Activated naive CD4-positive, alpha-beta T cell (primary cell): ENCODE measurements at places on chromosomes 11 and 22.

DNA sequence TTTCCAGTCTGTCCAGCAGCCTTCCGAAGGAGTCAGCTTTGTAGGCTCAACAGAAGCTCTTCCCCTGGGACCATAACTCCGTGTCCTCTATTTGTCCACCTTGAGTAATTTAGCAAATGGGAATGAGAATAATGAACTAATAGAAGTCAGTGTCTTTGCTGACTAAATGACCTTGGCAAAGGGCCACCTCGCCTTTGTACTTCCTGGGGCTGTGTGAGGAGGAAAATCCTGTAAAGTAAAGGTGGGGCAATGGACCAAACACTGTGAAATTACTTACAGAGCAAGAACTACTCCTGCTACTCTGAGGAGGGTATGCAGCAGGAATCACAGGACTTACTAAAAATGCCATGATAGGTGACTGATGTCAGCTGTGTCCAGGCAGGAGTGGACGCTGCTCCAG lies 36.2 kb upstream of the CSNK2A3 start:
- DNase-seq, result no peak

GRCh38 chr11:10407055-10407454 lies 48.0 kb upstream of the AMPD3 start:
- no peak for DNase-seq

- peak; percentile 45 for DNase-seq
These were observed at the start of gene MN1 for GRCh38 chr22:27801616-27802345. Gene MN1 (minus strand): TSS chr22:27801756. CDS start chr22:27800543, 1,213 bp downstream.

DNA sequence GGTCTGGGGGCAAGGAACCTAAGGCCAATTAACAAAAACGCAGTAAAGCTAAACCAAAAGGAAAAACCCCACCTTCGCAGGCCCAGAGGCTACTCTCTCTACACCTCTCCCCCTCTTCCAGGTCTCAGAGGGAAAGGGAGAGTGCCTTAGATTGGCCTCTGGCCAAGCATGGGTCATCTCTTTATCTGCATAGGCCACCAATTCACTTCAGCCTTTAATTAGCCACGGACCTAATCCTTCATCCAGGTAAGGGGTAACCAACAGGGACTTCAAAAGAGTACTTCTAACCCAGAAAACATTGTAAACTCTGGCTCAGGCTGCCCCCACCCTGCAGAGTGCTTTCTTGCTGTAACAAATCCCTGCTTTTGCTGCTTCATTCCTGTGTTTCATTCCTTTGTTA lies 9.4 kb downstream of the VSTM5 start:
- DNase-seq, result no peak

DNA sequence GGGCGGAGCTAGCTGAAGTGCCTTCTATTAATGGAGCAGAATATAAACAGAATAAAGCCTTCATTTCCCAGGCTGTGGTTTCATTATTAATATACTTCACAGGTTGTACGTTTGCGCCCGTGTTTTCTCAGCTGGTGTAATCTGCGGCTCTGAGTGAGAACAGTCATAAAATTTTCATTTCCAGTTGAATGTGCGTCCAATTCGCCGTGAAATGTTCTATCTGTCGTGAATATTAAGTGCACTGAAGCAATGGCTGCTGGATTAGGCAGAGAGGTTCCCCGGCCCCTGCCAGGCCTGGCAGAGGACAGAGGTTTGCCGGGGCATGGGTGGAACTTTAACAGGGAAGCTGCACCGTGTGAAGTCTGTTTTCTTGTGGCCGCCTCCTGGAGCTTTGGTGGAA lies 874.4 kb downstream of the NTM start:
- DNase-seq, result no peak

DNA sequence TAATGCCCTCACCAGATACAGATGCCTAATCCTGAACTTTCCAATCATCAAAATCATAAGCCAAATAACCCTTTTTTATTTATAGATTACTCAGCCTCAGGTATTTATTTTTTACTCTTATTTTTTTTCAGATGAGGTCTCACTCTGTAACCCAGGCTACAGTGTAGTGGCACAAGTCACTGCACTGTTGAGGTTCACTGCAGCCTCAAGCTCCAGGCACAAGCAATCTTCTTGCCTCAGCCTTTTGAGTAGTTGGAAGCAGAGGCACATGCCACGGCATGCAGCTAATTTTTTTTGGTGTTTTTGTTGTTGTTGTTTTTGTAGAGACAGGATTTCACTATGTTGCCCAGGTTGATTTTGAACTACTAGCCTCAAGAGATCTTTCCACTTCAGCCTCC lies 49.5 kb downstream of the TTC28 start:
- no peak for DNase-seq

DNA sequence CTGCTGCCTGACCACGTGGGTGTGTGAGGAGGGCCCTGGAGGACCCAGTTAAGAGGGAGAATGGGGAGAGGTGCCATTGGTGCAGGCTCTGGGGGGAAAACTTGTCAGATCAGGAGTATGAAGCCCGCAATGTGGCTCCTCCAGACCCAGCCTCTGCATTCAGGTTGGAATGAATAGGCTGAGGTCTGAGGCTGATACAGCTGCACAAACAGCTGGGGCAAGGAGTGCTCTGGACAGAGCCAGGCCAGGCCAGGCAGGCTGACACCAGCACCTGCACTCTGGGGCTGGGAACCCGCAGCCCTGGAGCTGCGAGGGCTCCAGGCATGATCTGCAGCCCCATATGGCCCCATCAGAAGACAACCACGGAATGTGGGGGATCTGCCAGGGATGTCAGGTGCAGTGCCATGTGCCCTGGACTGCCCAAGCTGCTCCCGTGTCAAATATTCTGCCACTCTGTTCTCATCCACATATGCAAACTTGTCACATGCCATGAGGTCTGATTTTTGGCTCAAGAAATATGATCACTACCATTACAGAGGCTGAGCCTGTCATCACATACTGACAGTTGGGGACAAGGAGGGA lies 27.2 kb upstream of the KCNJ11 start:
- no peak for DNase-seq

DNA sequence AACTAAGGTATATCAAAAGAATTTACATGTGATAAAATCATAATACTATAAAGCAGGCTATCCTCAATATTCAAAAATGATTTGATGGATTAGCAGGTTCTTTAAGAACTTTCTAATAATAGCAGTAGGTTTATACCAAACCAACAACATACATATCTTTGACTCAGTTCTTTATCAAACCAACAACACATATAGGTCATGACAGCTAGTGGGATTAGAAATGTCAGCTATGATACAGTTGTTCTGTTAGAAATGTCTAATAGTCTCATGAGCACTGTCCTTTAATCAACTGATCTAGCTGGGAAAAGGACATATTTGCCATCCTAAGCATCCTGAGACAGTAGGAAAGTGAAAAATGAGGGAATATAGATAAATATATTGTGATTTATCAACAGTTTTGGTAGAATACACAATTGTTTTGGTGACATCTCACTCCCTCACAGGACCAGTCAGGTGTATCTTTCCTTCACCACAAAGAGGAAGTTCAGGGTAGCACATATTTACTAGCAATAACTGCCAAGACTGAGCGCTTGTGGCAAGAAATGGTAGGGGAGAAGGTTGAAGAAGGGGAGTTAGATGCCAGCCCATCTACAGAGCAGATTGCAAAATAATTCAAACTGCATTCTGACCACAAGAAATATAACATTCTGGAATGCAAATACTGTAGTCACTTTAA lies 90.8 kb upstream of the APOA1 start:
- DNase-seq, result no peak

- no peak for DNase-seq
These were observed 34.3 kb downstream of the CYB5R2 start for GRCh38 chr11:7638710-7639642.

- no peak for DNase-seq
These were observed 124.5 kb downstream of the TRIM44 start for GRCh38 chr11:35787013-35787504.

DNA sequence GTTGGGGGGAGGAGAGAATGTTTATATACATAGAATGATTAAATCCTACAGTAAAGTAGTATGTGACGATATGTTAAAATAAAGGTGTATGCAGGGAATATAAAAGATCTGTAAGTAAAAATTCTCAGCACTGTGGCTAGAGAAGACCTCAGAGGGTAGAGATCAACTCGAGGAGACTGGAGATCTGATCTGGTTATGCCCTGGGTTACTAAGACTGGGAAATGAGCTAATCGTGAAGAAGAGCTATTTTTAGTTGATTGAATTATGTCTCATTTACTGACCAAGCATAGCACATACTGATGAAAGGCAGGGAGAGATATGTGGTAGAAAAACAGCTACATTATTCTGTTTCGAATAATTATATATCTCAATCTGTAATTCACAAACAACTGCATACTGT lies 42.8 kb upstream of the ALKBH3 start:
- DNase-seq, result no peak

GRCh38 chr11:129267716-129268115 lies 75.6 kb upstream of the ARHGAP32 start:
- DNase-seq, result no peak

- DNase-seq, result no peak
These were observed 127.9 kb upstream of the OPCML start for GRCh38 chr11:133660202-133660568.

DNA sequence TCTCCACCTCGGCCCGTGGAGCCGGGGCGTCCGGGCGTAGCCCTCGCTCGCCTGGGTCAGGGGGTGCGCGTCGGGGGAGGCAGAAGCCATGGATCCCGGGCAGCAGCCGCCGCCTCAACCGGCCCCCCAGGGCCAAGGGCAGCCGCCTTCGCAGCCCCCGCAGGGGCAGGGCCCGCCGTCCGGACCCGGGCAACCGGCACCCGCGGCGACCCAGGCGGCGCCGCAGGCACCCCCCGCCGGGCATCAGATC lies 439 bp downstream of the YAP1 start:
- no peak for DNase-seq

DNA sequence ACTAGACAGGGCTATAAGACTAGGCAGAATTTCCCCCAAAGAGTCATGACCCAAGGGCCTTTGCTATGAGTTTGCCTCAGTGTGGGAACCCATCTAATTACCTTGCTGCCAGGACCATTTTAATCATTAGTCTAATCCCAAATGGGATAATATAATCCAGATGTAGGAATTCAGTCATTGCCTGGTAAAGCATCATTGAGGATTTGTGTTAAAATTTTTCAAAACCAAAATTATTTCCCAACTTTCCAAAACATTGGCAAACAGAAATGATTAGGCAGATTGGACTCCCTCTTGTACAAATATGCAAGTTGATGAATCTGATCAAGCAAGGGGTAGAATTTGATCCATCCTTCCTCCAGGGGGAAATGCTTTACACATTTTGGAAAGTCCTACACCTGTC lies 16.2 kb upstream of the MMP13 start:
- DNase-seq, result no peak

- no peak for DNase-seq
These were observed 3.9 kb downstream of the HTATIP2 start for GRCh38 chr11:20367313-20367948.

GRCh38 chr22:29208879-29209623 lies 3.4 kb downstream of the EMID1 start:
- no peak for DNase-seq

GRCh38 chr11:18721561-18722292 lies 4.3 kb downstream of the IGSF22 start:
- peak; percentile 22 for DNase-seq
